GM12878 (cell line): ENCODE measurements at places on chromosomes 16 and 17. TPM values are rescaled to one million over a fixed set of nuclear protein-coding genes. Genes with fewer than 3 reads are reported as not detected.
A peak's percentile ranks its signal among the peaks of the same experiment; 100 is the strongest.

DNA sequence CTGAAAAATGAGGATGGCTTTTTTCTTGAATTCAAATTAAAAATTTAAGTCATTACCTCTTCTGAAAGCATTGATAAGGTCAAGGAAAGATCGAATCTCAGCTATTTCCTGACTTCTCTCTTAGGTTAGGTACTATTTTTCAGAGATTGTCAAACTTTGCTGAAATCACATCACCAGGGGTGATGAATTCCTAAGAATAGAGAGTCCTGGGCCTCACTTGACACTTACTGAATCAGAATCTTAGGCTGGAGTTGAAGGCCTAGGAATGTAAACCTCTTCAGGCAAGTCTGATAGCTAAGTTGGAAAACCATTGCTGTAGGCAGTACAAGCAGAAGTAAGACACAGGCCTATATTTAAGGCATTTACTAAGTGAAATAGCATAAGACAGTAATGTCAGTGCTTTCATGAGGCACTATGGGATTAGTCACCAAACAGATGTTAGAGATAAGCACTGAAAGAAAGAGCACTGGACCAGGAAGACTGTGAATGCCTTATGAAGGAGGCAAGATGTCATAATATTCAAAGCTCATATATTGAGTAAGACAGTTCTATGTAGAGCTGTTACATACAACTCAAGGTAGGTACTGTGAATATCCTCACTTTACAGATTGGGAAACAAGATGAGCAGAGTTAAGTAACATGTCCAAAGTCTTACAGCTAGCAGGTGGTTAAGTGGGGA is 21.5 kb downstream of the DCAF7 start:
- DNase-seq: no peak

GRCh38 chr17:13597723-13598347 is 3.9 kb downstream of the HS3ST3A1 start:
- no peak for DNase-seq

DNA sequence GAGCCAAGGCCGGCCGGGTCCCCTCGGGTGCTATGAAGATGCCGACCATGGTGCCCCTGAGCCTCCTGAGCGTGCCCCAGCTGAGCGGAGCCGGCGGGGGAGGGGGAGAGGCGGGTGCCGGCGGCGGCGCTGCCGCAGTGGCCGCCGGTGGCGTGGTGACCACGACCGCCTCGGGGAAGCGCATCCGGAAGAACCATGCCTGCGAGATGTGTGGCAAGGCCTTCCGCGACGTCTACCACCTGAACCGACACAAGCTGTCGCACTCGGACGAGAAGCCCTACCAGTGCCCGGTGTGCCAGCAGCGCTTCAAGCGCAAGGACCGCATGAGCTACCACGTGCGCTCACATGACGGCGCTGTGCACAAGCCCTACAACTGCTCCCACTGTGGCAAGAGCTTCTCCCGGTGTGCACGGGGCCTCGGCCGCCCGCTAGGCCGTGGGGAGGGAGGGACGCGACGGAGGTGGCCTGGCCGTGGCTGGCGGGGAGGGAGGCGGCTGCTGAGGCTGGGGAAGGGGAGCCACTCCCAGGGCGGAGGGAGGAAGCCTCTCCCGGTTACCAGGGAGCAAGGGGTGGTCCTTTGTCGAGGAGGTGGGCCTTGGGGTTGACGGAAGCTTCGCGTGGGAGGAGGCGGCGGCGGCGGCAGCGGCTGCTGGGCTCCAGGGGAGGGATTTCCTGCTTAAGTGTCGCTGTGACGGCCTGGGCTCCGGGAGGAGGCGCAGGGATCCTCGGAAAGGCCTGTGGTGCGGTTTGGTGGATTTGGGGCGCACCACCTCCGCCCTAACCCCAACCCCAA is 1.3 kb downstream of the MAZ start:
- DNase-seq: no peak

DNA sequence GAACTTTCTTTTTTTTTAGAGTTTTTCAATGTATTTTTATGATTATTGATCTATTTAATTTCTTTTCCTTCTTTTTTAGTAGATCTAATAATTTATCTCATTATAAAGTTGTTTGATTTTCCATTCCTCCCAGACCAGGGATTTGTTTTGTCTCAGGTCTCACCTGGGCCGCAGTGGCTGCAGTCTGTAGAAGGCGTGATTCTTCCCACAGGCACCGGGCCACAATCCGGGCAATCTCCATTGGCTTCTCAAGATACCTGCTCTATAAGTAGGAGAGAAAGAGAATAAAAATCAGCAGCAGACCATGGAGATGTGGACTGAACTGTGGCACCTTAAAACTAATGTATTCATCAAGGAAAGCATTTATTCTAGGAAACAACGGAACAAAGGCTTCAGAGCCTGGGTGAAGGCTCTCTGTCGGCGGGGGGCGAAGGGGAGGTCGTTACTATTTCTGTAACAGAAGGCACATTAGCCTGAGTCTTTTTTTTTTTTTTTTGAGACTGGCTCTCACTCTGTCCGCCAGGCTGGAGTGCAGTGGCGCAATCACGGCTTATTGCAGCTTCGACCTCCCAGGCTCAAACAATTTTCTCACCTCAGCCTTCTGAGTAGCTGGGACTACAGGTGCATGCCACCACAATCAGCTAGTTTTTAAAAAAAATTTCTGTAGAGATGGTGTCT is 42.7 kb downstream of the STAT3 start:
- DNase-seq: no peak

DNA sequence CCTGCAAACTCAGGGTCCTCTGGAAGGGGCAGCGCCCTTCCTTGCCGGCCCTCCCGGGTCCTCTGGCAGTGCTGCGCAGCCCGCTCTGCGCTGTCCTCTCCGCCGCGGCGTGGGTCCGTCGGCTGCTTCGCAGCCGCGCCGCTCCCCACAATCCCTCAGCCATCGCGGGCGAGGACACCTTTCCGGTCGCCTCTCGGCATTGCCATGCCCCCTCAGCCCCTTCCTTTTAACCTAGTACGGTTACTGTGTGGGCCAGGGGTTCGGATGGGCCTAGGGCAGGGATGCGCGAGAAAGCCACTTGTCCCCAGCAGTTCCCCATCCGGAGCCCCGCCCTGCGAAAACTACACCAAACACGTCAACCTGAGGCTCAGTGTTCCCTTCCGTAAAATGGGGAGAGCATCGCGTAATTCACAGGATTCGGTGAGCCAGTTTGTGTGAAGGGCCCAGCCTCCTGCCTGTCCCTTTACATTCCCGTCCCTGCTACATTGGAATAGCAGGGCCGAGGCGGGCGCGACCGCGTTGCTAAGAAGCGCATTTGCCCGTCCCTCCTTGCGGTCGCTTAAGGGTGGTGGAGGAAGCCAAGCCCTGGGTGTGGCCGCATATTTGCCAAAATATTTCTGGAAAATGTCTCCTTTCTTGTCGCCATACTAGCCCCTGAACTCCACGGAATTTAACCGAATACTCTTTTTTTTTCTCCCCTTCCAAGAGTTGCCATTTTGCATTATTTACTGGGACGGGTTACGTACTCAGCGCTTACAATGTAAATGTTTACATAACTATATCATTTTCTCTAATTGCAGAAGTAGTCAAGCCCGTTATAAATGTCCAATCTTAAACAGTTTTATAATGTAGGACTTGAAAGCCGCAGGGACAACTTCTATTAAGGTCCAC is 13.2 kb downstream of the COPZ2 start:
- no peak for DNase-seq

The GCGR gene
- not detected in 2 replicates for total RNA-seq

DNA sequence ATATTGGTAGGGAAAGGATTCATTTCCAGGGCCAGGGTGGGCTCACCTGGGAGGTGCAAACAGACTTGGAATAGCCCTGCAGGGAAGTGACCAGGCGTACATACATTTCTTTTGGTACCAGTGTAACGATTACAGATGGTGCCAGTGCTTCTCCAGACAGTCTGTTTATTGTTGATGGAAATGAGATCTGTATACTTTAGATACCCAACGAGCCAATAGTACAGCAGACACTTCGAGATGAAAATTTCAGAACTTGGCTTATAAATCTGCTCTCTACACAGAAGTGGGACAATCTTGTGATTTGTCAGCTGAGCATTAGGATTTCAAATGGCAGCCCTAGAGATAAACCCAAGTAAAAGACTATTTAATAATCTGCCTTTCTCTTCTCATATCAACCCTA is 57.9 kb downstream of the HS3ST2 start:
- no peak for DNase-seq

GRCh38 chr17:48840441-48840840 is 9.6 kb downstream of the CALCOCO2 start:
- no peak for DNase-seq

GRCh38 chr16:62545039-62545438 is 508.8 kb upstream of the CDH8 start:
- no peak for DNase-seq

The MT4 gene
- total RNA-seq: not detected in 2 replicates

The NLRC3 gene
- total RNA-seq: 17.8 and 18.2 TPM in 2 replicates

DNA sequence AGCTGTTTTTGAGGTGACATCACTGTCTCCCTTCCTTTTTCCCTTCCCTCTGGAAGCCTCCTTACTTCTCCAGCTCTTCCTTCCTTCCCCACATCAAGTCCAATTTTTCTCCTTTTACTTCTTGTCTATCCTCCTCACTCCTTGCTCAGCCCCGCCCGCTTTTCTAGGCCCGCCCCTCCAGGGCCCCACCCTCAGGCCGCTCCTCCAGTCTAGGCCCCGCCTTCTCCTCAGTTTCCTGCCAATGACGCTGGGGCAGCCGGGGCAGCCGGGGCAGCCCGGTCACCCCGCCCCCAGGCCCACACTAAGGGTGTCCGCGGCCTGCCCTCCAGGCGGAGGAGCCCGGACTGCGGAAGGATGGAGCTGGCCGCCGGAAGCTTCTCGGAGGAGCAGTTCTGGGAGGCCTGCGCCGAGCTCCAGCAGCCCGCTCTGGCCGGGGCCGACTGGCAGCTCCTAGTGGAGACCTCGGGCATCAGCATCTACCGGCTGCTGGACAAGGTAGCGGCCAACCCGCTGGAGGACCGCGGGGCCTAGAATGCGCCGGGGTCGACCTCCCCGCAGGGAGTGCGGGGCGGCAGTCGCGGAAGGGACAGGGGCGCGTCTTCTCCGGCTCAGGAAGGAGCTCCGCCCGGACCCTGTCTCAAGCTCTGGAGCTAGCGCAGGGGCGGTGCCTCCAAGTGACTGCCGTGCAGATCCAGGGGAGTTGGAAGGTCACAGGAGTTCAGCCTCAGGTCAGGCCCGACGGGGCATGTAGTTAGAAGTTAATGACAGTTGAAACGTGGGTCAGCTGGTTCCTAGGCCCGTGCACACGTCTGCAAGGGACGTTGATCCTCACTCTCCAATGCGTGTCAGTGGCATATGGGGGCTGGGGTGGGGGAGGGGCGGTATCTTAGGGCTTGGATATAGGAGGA is at the start of gene PCTP:
PCTP (plus strand) TSS at position 302 of the 908 bp plus-strand sequence; CDS start at position 355, 53 bp downstream.
- peak; percentile 36 for DNase-seq

DNA sequence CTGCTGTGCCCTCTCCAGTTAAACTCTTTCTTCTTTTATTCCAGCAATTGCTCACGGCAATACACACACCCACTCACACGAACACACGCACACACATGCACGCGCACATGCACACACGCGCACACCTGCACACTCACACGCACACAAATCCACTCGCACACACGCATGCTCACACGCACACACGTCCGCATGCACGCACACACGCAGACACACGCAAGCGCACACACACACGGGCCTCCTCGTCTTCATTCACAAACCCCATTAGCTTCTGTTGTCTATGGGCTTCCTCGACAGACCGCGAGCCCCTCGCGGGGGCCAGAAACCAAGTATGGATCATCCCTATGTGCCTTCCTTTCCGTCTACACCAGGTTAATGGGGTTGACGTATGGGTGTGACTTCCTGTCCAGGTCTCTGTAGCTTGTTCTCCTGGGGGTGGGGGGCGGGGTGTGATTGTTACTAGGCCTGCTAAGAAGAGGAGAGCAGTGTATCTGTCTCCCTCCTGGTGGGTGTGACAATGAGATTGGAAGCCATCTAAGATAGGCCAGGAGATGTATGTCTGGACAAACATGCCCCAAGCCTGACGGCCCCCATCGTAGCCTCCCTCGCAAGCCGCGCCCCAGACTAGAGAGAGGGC is 670 bp upstream of the CTF1 start:
- DNase-seq: no peak

DNA sequence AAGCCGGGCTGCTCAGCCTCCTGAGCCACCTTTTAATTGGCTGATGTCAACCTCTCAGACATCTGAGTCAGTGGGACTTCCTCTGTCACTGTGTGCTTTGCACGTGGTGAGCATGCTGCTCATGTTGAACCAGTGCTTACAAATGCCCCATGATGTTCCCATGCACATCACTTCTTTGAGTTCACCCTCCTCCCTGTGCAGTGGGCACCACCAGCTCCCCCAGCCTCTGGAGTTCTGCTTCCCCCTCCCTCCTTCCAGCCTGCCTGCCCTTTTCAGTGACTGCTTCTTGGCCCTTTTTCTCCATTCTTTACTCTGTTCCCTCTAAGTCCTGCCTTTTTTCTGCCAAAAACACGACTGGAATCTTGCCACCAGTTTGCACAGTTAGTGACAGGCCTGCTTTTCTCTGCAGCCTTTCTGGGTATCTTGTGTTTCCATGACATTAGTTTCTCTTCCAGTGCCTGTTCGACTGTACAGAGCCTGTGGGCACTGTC is 41.6 kb downstream of the USP10 start:
- no peak for DNase-seq

The CCL7 gene
- total RNA-seq: not detected in 2 replicates

- DNase-seq: no peak
Observed at GRCh38 chr17:58541249-58541648, 26.8 kb upstream of the MTMR4 start.

DNA sequence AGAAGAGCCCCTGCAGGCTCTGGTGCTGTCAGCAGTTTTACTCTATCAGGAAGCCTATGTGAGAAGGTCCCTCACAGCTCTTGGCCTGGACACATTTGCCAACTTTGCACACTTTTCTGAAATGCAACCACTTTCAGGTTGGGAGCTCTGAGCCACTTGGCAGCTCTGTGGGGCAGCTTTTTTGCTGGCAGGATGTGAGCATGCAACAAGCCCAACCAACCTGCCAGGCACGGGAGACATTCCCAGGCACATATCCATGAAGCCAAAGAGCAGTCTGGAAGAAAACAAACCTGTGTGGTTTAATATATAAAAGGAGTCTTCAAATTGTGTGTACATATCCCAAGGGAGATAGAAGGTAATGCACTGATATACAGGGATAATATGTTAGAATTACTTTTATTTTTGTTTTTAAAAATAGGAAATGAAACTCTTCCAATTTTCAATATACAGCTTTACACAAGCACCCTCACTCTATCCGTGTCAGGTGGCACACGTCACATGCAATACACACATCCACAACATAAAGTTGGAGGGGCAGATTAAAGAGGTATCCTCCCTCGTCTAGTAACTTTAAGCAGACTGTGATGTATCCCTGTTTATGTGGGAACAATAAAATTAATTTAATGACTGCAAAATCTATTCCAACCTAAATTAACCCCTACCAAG is 57.4 kb upstream of the COX10 start:
- DNase-seq: no peak

- no peak for DNase-seq
Observed at GRCh38 chr16:49332589-49333258, 40.9 kb upstream of the C16orf78 start.

- no peak for DNase-seq
Observed at GRCh38 chr17:43906951-43907424, 348 bp downstream of the MPP2 start.
